ENCODE measurements at places on chromosomes 5 and 9.

DNA sequence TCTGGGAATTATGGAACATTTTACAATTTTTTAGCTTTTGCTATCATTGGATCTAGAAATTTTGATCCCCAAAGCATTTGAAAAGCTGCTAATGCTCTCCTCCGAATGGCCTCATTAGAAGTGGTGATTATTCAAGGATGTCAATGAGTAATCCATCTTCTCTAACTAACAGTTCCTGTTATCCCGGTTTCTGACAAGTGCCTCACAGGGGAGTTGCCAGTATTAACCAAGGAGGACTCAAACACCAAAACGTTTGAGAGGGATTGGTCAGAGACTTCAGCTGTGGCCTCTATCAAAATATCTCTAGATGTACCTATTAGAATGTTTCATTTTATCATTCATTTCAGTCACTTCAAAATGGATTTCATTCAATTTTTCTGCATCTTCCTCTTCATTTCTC is 208.3 kb upstream of the ITGA1 start:
- DNase-seq: no peak

- DNase-seq: no peak
Measured at GRCh38 chr5:91095786-91096385, 287.2 kb downstream of the ARRDC3 start.

GRCh38 chr9:69667306-69667705 is 4.9 kb downstream of the APBA1 start:
- DNase-seq: no peak

DNA sequence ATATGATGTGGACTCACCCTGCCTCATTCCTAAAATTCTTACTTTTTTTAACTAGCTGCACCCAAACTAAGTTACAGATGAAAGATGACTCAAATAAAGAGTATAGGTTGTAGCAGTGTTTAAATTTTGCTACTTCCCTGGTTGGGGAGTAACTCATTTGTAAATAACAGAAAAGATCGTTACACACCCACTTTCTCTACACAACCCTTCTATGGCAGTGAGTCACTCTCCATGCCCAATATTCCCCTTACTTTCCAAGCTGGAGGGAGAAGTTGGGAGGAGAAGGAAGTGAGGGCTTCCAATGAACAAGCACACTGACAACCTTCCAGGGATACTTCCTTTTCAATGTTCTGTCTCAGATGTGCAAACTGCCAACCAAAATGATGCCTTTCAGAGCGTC is 1.9 kb downstream of the RASEF start:
- no peak for DNase-seq
